ENCODE measurements at places on chromosomes 4 and X.

DNA sequence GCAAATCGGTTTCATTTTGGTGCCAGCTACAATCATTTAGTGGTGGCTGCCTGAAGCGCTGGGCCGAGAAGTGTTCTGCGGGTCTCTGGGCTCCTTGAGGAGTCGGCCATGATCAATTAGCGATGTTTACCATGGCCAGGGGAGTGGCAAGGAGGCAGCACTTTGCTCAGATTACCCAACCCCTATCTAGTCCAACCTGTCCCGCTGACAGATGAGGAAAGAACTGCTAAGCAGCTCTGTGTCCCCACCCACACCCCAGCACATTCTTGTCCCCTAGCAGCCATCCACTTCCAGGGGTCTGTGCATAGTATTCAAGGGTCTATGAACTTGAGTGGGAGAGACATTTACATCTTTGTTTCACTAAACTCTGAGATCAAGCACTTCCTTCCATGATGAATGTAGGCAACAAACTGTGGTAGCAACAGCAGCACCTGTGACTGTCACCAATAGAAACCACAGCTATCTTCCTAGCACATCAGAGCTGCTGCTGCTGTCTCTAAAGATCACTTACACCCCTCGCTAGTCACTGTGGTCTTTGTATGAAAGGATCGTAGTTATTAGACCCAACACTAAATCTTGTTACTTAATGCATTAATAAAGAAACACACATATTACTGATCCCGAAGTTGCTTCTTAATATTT lies 331.6 kb downstream of the BCOR start:
- no peak for DNase-seq

DNA sequence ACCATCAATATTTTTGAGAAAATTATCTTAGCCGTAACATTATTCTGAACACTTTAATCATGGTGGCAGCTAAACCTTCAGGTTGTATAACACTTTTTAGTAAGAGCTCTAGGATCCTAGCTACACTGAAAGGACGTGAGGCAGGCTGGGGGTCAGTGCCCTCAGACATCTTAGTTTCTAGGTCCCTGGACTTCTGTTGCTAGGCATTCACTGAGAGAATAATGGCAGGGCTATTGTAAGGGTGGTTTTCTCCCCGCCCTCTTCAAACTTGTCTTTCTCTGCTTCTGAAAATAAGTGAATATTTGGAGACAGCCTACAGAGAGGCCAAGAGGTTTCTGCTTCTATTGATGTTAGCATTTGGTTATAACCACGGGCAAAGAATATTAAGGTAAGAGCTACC lies 15.4 kb upstream of the MMRN1 start:
- DNase-seq = no peak

DNA sequence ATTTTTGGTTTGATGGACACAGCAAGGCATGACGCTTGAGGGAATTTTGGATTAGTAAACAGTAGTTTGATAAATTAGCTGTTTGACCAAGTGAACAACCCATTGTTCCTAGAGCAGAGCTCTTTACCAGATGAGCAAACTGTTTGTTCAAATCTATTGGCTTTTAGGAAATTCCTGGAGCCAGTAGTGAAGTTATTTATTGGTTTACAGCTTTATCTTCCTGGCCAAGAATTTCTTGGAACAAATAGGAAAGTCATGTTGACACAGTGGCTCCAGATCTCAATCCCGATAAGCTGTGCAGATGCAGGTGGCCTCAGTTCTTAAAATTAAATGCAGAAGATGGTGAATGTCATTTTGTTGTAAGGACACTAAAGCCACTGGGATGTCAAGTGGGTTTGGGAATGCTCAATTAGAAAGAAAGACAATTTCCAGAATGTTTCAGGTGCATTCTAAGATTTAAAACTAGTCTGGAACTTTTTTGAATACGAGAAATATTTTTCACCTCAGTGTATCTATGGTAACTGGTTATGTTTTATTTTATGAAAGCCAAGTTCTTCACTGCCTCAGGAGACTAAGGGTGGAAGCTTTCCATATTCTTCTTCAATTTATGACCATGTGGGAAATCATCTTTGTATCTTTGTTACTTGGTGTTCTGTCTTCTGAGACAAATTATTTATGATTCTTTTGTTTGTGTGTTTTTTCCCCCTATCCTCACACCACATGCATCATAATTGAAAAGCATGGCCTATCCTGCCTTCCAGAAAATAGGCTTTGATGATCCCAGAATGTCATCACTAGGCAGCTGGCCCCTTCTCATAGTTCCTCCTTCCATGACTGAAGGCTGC lies 554.5 kb downstream of the STIM2 start:
- DNase-seq = no peak

GRCh38 chr4:48909697-48910096 lies 3.1 kb upstream of the OCIAD2 start:
- DNase-seq = no peak

Data from putamen (tissue), 1 donor.